ENCODE measurements at places on chromosomes 1 and 21. TPM values are rescaled to one million over a fixed set of nuclear protein-coding genes. Genes with fewer than 3 reads are reported as not detected.

The VPS13D gene
- total RNA-seq = 6.4 TPM

The KDF1 gene
- not detected for total RNA-seq

The SPATA46 gene
- not detected for total RNA-seq

The DNASE2B gene
- not detected for total RNA-seq

The GNAT2 gene
- not detected for total RNA-seq

The TYW3 gene
- 15.4 TPM for total RNA-seq

The S100A3 gene
- 115 TPM for total RNA-seq

The TFF2 gene
- not detected for total RNA-seq

The PTGER3 gene
- not detected for total RNA-seq

The CACNA1S gene
- total RNA-seq = not detected

The BMP8B gene
- total RNA-seq = 5.2 TPM

The AGMAT gene
- 8.1 TPM for total RNA-seq

The ADCY10 gene
- total RNA-seq = 0.20 TPM

The ETV3L gene
- total RNA-seq = not detected

The C1orf87 gene
- not detected for total RNA-seq

The BARHL2 gene
- total RNA-seq = not detected

The IL23R gene
- total RNA-seq = not detected

The NBPF6 gene
- 0.26 TPM for total RNA-seq

The RNU1-2 gene
- not detected for total RNA-seq

The FAM72B gene
- 3.9 TPM for total RNA-seq

The LUZP1 gene
- total RNA-seq = 25.3 TPM

The OR2G6 gene
- total RNA-seq = not detected

The OR2M7 gene
- not detected for total RNA-seq

The ELOA gene
- 30.9 TPM for total RNA-seq

The ITLN1 gene
- not detected for total RNA-seq

The TIAM1 gene
- total RNA-seq = 0.75 TPM

The DFFA gene
- 26.4 TPM for total RNA-seq

The EIF2D gene
- total RNA-seq = 36.6 TPM

The NBPF14 gene
- total RNA-seq = 17.9 TPM

The F3 gene
- 3.4 TPM for total RNA-seq

The NUF2 gene
- 22.4 TPM for total RNA-seq

The NPR1 gene
- total RNA-seq = 1.4 TPM

The ANKRD34A gene
- total RNA-seq = 0.15 TPM

The PPIAL4G gene
- total RNA-seq = not detected

The GPATCH3 gene
- 10.6 TPM for total RNA-seq

The FMN2 gene
- 4.4 TPM for total RNA-seq

The ANGPTL1 gene
- total RNA-seq = not detected

The PAX7 gene
- total RNA-seq = 1.1 TPM

The TSPEAR gene
- not detected for total RNA-seq

The MFAP2 gene
- total RNA-seq = 0.57 TPM

The HES3 gene
- total RNA-seq = not detected

Data from A549 treated with ZK216348 at 1 μM for 4 hours (cell line).